ENCODE measurements at places on chromosomes 1 and 21.

DNA sequence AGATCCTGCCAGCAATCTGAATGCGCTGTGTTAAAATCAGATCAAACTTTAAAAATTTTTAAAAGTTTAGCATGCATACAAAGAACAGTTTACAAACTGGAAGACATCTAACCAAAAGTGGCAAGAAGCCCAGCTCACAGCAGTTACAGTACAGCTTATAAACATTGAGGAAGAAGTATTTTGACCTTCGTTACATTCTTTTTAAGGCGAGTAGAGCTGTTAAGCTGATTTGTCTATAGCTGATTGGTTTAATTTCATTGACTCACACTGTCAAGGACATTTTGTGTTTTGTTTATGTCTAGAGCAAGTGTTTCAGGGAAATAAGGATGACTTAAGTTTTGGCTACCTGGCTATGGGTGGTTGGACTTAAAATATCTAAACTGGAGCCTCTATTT is 3.0 kb upstream of the PGM1 start:
- DNase-seq, result no peak

DNA sequence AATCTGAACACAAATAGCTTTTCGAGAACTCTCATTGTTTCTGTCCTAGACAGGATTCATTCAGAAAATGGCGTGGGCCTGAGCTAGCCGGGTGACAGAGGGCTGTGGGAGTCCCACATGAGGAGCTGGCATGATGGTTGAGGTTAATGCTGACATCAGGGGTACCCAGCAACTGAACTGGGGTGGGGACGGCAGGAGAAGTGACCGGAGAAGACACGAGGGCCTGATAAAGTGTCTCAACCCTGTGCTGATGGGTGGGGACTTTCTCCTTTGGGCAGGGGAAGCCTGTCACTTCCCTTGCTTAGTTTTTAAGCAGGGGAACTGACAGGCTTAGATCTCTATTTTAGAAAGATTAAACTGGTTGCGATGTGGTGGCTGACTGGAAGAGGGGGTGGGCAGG is 14.6 kb downstream of the CHIT1 start:
- no peak for DNase-seq

GRCh38 chr1:84298684-84299535 is 2.6 kb upstream of the SAMD13 start:
- peak; percentile 13 for DNase-seq

- no peak for DNase-seq
Measured at GRCh38 chr1:208142590-208143382, 101.4 kb downstream of the PLXNA2 start.

- DNase-seq, result peak; percentile 76
Measured at GRCh38 chr1:26838474-26839338, 12.2 kb downstream of the ZDHHC18 start.

- no peak for DNase-seq
Measured at GRCh38 chr1:97377432-97378034, 543.3 kb downstream of the DPYD start.

DNA sequence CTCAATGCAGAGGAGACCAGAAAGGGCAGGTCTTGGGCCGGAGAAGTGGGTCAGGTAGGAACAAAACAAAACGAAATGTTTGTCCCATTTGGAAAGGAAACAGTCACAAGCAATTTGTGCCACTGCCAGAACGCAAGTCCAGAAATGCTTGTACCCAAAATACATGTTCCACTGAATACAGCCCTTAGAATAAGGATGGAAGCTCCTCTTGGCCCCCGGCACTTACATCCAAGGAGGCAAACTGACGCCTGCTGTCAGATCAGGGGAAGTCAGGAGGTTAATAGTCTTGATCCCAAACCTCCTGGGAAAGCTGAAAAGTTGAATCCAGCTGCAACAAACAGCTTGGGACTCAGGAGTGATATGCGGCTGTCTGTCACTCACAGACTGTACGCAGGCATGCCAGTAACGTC is 75.9 kb upstream of the GALNT2 start:
- DNase-seq, result no peak

DNA sequence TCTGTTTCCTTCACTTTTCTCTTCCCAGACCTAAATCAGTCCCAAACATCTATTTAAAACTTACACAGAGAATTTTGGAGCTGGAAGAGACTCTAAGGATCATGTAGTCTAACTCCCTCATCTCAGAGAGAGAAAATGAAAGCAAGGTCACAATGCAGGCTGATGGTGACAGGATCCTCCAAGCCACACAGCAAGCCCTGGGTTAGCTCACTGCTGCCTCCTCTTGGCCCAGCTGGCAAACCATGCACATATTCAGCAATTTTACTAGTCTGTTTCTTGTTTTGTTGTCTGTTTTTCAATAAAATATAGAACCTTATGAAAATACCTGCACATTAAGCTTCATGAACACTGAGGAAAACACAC is 27.7 kb upstream of the LY9 start:
- DNase-seq, result peak; percentile 84

DNA sequence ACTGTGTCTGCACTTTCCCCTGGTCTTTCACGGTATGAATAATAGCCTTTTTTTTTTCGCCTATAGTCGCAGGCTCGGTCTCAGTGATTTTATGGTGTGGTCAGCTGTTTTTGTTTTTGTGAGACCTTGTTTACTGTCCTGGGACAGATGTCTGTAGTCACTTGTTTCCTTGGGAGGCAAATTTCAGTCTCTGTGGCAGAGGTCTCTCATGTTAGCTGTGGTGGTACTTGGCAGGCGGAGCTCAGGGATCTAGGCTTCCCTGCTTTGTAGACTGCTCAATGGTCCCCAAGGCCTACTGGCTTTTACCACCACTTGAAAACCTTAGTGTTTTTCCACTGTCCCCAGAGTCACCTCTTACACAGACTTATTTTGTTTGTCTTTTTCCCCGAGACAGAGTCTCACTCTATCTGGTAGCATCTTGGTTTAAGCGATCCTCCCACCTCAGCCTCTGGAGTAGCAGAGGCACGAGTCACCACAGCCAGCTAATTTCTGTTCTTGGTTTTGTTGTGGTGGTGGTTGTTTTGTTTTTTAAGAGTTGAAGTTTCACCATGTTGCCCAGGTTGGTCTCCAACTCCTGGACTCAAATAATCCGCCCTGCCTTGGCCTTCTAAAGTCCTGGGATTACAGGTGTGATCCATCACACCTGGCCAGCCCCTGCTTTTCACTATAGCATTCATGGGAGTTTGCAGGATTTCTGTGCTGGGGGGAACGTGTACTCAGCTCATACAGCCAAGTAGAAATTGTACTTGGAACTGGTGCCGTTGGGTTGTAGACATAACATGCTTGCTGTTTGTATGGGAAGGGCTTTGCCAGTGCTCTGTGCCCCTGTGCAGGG is 10.3 kb downstream of the RNU1-2 start:
- no peak for DNase-seq

- DNase-seq, result no peak
Measured at GRCh38 chr1:232561381-232561780, 68.6 kb downstream of the SIPA1L2 start.

GRCh38 chr1:20366056-20366462 is 75.4 kb downstream of the VWA5B1 start:
- no peak for DNase-seq

- DNase-seq, result no peak
Measured at GRCh38 chr1:115412286-115412685, 74.2 kb upstream of the NGF start.

- DNase-seq, result no peak
Measured at GRCh38 chr1:201310986-201311355, 27.7 kb downstream of the PKP1 start.
